ENCODE measurements at places on chromosomes 4 and X. TPM values are rescaled to one million over a fixed set of nuclear protein-coding genes. Genes with fewer than 3 reads are reported as not detected.

The CCNQ gene
- 28.1 TPM for total RNA-seq

The PNCK gene
- not detected for total RNA-seq

The PTPN13 gene
- 16.6 TPM for total RNA-seq

The ADH5 gene
- 142 TPM for total RNA-seq

The MTHFD2L gene
- total RNA-seq: 12.1 TPM

The FHDC1 gene
- total RNA-seq: 0.49 TPM

The ITIH6 gene
- 1.2 TPM for total RNA-seq

The ADAM29 gene
- total RNA-seq: not detected

The HEPH gene
- not detected for total RNA-seq

The MXRA5 gene
- total RNA-seq: 12.7 TPM

The CT47B1 gene
- not detected for total RNA-seq

The KDM6A gene
- 17.7 TPM for total RNA-seq

The IL9R gene
- 0.12 TPM for total RNA-seq

The CLGN gene
- not detected for total RNA-seq

The LANCL3 gene
- total RNA-seq: 0.72 TPM

The XG gene
- not detected for total RNA-seq

The GCNA gene
- 2.4 TPM for total RNA-seq

The SMIM10L2A gene
- total RNA-seq: not detected

The CCDC158 gene
- not detected for total RNA-seq

The GLRB gene
- 11.1 TPM for total RNA-seq

The MAGED2 gene
- 239 TPM for total RNA-seq

The ETDA gene
- total RNA-seq: not detected

The ASMT gene
- not detected for total RNA-seq

The STARD8 gene
- 11.6 TPM for total RNA-seq

The ANOS1 gene
- not detected for total RNA-seq

The SLC6A14 gene
- total RNA-seq: not detected

The VCX gene
- total RNA-seq: not detected

The ZBTB49 gene
- 2.9 TPM for total RNA-seq

The UCHL1 gene
- 98.2 TPM for total RNA-seq

The PF4V1 gene
- 0.72 TPM for total RNA-seq

The YTHDC1 gene
- 23.2 TPM for total RNA-seq

The OTUD6A gene
- total RNA-seq: not detected

The SMR3A gene
- not detected for total RNA-seq

The NWD2 gene
- total RNA-seq: not detected

The MSX1 gene
- total RNA-seq: 7.6 TPM

The STPG2 gene
- total RNA-seq: not detected

The FAM184B gene
- total RNA-seq: under 0.01 TPM

The OPHN1 gene
- total RNA-seq: 3.5 TPM

The HPF1 gene
- total RNA-seq: 53.2 TPM

The UGT2B15 gene
- total RNA-seq: not detected

The PCDH18 gene
- 6.8 TPM for total RNA-seq

The USP17L20 gene
- total RNA-seq: not detected

The USP17L29 gene
- total RNA-seq: not detected

The CXCL8 gene
- total RNA-seq: 66.9 TPM

The NHS gene
- 6.8 TPM for total RNA-seq

The GUCY1A1 gene
- total RNA-seq: not detected
